ENCODE measurements at places on chromosomes 4 and X.

GRCh38 chr4:103424853-103425252 is 226.7 kb upstream of the CENPE start:
- no peak for DNase-seq

- no peak for DNase-seq
Observed at GRCh38 chr4:146407669-146408084, 114.1 kb downstream of the SLC10A7 start.

DNA sequence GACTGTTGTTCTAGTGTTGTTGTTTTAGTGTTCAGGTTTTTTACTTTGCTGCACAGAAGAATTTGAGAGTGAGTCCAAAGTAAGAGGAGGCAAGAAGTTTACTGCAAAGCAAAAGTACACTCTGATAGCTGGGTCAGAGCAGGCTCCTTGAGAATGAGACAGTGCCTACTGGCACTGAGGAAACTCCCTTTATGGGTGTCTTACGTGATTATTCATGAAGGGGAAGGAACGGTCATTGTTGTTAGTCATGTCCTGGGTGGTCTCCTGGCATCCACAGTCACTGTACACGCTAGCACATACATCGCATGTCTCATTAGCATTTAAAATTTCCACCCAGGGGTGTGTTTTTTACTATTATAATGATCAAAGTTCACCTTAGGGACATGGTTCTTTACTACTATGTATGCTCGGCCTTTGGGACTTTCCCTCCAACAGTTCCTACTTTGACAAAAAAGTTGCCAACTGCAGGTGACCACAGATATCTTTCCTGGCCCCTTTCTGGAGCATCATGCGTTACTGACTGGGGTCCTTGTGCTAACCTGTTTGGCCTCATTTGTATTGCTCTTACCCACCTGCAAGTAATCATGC is 688.9 kb upstream of the AMOT start:
- DNase-seq = no peak

DNA sequence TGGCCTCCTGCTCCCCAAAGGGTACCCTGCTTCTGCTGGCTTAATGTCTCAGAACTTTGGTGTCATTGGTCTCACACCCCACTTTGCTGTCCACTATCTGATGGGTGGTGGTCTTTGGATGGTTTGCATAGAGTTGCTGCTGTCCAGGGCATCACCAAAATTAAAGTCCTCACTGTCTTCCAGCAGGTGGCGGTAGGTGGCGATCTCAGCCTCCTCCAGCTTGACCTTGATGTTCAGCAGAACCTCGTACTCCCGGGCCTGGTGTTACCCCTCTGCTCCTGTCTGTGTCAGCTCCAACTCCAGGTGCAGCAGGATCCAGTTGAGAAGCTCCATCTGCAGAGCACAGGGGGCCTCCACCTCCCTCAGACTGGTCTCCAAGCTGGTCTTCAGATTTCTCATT is 1169.5 kb upstream of the PABPC4L start:
- no peak for DNase-seq

GRCh38 chr4:179595671-179596410 is 2153.6 kb upstream of the AGA start:
- DNase-seq = no peak

- DNase-seq = no peak
Observed at GRCh38 chr4:54315561-54316538, 86.8 kb downstream of the PDGFRA start.

DNA sequence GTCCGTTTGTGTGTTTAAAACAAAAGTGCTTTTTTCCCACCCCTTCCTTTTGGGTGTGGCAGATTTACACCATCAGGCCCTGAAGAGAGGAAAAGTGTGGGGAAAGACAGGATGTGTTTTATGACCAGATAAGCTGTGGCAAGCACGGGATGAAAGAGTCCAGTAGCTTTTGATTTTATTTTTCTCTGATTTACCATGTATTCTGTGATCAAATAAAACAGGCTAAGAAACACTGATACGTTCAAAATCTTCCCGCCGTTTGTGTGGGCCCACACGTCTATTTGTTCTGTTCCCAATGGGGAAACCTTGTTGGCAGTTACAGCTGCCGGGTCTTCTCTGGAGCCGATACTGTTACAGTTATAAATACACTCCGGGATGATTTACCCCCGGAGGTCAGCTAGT is 10.8 kb downstream of the LRP2BP start:
- DNase-seq = no peak

DNA sequence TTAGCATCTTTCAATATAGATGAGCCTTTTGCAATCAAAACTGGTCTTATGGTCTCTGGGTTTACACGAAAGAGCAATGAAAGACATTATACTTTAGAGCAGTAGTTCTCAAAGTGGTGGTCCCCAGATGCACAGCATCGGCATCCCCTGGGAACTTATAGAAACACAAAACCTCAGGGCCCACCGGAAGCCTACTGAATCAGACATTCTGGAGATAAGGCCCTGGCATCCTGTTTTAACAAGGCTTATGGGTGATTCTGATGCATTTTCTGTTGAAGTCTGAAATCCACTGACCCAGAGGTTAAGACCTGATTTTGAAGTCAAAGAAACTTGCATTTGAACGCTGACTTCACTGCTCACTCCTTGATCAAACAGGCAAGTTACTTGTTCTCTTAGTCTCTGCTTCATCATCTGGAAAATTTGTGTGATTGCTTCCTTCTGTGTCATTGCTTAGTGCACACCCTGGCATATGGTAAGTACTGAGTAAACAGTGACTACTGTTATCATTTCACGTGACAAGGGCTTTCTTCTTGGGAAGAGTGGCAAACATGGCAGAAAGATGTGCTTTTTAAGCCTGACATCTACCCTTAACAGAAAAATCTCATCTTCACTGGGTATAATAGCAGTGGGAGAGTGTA is 14.5 kb downstream of the CHRNA9 start:
- no peak for DNase-seq

DNA sequence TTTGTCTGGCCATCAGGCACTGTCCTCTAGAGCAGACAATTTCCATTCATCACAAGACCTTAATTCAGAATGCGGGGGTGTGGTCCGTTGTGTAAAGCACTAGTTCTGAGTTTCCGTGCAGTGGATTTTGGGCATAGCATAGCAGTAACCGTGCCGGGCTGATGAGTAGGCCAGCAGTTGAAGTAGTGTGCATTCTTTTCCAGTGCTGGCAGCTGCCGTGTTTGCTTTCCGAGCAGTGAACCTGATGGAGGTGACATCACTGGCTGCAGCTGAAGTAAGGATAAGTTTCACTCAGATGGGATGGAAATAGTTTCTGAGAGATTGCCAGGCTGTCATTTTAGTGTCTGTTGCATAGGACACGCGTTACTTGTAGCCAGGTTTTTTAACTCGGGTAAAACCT is 107.0 kb upstream of the STIM2 start:
- DNase-seq = no peak

DNA sequence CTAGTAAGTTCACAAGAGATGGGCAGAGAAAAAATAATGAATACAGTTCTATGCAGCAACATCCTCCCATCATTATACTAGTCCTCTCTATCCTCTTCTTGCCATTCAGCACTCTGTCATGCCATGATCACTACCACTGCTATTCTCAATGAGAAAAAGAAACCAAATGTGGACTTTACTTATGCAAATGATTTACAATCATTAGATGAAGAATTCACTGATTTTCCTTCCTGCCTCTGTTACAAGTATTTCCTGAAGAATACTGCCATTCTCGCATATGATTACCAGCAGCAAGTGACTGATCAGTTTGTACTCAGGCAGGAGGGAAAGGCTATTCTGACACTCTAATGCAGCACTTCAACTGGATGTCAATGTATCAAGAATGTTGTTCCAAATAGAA is 50.3 kb downstream of the WDFY3 start:
- DNase-seq = no peak

DNA sequence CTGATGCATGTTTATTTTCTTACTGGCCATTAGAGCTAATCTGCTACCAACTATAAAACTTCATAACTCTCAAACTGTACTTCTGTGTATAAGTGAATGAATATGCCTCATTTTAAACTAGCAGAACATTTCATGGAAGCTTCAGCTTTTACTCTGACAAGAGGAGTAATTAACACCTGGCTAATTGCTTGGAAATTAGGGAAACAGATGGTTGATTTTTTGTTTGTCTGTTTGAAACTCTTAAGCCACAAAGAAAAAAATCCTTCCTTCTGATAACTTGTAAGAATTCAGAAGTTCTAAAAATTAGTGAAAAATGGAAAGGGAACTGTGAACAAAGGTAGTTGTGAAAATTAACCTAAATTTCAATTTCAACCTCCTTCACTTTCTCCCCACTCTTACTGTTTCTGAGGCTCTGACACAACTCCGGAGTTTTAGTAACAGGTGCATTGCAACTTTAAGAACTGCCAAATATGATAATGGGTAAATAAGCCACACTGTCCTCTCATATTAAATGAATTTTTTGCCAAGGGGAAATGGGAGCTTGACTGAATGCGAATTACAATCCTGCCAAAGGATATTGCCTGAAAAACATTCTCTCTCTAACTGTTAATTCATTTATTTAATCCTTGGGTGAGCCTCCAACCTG is 1.0 kb downstream of the EGF start:
- no peak for DNase-seq

GRCh38 chr4:157961229-157961990 is 211.4 kb downstream of the GASK1B start:
- DNase-seq = no peak

GRCh38 chrX:65706041-65706828 is 38.8 kb downstream of the MSN start:
- no peak for DNase-seq

GRCh38 chr4:75542824-75543223 is 13.0 kb upstream of the ODAPH start:
- DNase-seq = no peak

DNA sequence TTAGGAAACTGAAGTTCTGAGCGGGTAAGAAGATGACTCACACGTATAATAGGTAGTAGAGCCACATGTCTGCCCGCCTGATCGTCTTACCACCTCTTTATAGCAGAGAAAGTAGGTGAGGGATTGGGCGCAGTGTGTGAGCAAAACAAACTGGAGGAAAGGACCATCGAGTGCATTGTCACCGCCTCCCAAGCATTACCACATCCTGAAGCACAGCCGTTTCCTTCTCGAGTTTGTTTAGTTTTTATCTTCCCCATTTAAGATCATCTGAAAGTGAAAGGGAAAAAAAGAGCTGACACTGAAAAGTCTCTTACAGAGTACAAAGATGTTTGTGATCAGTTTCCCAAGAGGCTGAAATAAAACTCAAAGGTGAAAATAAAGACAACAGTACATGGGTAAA is 14.8 kb downstream of the PDK3 start:
- DNase-seq = peak; percentile 17

GRCh38 chr4:5863461-5864113 is 29.3 kb downstream of the CRMP1 start:
- peak; percentile 12 for DNase-seq

GRCh38 chrX:69365349-69365748 is 138.8 kb upstream of the NALF2 start:
- DNase-seq = no peak

DNA sequence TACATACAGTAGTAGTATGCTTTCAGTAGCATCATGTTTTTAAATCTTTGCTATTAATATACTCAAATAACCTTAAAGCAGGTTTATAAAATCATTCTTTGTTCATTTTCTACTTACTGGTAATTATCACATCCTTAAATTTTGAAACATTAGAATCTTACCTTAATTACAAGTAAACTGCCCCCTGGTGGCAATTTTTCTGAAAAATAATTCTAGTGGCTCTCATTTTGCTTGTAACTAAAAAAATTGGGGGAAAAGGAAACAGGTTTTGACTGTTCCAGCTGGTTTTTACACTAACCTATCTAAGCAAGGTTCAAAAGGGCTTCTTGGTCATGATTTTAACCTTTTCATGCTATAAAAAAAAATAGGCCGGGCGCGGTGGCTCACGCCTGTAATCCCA is 18.5 kb upstream of the DCAF4L1 start:
- DNase-seq = no peak

DNA sequence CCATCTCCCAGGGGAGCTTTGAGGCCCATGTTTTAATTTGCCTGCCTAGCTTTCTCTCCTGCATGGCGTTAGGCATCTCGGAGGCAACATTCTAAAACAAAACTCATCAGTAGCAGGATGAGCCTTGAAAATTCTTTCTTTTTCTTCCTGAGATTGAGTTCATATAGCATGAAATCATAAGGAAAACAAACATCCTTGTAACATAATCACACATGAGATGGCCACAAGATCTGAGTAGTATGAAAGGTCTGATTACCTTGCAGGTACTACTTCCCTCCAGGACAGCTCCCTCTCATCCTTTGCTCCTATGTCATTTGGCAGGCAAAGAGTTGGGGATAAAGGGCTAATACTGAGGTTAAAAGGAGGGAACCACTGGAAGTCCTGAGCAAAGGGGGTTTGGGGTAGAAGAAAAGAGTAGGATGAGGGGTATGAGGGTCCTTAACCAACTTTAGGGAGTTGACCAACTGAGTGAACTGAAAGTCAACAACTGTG is 37.5 kb upstream of the CXCL8 start:
- DNase-seq = no peak

DNA sequence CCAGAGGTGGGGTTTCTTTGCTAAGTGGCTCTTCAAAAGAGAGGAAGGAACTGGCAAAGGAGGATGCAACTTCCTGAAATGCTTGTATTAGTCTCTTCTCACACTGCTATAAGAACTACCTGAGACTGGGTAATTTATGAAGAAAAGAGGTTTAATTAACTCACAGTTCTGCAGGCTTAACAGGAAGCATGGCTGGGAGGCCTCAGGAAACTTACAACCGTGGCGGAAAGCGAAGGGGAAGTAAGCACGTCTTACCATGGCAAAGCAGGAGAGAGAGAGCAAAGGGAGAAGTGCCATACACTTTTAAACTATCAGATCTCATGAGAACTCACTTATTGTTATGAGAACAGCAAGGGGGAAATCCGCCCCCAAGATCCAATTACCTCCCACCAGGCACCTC is 505.7 kb downstream of the ZNF674 start:
- DNase-seq = no peak
